ENCODE measurements at places on chromosomes 13 and 19.

GRCh38 chr13:89514534-89515312 lies 1832.8 kb upstream of the MIR17HG start:
- no peak for DNase-seq

GRCh38 chr13:104447348-104447747 lies 1381.1 kb upstream of the SLC10A2 start:
- no peak for DNase-seq

DNA sequence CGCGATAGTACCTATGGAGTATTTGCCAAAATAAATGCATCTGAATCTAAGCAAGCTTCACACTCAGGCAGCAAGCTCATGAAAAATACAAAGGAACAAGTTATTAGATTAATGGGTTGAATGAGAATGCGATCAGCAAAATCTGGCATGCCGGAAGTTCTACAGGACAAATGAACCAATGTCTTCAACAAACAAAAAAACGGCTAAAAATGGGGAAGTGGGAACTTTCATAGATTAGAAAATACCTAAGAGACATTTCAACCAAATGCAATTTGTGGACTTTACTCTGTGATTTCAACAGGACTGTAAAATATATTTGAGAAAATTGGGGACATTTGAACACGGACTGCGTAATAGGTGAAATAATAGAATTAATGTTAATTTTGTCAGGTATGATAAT lies 22.4 kb upstream of the RNASEH2B start:
- DNase-seq = no peak

- no peak for DNase-seq
Measured at GRCh38 chr19:40815223-40815622, 16.2 kb downstream of the EGLN2 start.

- no peak for DNase-seq
Measured at GRCh38 chr13:65416784-65417183, 1813.4 kb downstream of the PCDH9 start.

DNA sequence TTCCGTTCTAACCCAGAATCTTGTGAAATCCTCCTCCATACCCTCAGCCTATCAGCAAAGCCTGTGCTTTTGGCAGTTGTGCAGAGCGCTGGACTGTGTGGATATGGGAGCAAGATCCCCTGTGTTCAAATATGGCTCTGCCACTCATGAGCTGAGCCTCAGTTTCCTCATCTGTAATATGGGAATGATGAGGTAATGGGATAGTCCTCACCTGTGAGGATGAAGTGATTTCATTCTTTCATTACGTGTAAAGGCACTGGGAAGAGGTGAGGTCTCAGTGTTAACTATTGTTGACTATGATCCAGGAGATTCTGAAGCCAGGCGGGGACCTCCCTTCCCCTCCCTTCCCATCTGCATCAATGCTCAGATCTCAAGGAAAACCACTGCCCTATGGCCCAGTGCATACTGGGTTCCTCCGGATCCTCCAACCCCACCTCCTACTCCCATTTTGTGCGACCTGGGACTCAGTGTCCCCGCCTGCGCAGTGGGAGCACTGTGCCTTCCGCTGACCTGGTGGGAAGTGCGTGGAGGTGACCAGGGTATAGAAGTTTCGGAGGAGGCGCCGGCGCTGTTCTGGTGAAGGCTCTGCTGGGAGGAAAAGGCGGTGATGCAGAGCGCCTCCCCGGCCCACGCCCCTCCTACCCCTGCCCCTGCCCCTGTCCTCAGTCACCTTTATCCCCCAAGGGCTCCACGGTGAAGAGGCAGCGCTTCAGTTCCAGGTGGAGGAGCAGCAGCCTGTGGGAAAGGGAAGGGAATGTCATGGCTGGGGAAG lies 5.0 kb downstream of the FUZ start:
- DNase-seq = no peak

- peak; percentile 45 for DNase-seq
Measured at GRCh38 chr13:113209336-113209758, at the start of gene CUL4A. CUL4A (plus strand) TSS chr13:113209613; CDS start chr13:113209628, 15 bp downstream.

DNA sequence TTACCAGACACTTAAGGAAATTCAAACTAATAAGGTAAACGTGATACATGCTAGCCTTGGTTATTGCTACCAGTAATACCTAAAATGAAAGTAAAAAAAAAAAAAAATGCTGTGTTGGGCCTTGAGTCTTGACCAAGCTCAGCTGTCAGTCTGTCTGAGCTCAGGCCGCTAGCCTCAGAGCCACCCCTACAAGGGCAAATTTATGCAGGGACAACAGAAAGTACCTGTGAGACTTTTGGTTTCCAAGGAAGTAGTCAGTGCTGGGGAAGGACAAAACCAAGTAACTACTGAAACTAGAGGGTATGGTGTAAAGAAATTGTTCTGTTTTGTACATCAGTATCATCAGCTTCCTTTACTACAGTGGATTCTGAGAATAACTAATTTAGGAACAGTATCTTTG lies 134.3 kb upstream of the SLITRK5 start:
- DNase-seq = no peak

DNA sequence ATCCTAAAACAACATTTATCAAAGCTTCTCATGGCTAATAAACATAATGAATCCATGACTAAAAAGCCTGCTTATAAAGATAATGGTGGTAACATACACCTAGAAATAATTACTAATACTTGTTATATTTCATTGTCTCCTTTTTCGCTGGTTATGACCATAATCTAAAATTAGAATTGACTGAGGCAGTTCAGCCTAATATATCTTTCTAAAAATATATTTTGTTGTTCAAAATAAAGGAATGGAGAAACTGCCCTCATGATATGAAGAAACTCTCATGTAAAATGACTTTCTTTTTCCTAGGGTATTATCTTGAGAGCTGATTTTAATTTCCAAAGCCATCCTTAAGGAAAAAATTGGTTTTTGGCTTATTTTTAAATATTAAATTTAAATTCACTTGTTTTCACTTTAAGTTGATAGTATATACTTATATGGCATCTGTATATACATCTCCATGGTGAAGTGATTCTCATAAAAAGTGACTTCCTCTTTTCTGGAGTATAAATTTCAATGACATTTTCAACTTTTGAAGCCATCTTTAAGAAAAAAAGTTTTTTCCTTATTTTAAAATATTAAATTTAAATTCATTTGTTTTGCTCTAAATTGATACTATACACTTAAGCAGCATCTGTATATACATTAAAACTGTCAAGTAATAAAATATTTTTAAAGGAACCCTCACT lies 204.6 kb downstream of the VWA8 start:
- no peak for DNase-seq

DNA sequence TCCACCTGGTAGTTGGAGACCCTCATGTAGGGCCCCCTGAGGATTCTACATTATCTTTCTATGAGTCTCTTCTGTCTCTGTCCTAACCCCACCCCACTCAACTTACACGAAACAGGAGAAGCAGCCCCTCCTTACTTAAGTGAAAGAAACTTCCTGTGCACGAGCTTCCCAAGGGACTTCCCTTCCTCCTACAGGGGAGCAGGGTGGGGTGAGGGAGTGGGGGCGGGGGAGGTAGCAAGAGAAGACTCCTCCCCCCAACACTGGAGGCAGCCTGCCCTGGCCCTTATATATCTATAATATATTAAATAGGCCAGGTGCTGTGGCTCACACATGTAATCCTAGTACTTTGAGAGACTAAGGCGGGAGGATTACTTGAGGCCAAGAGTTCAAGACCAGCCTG lies 5.5 kb upstream of the PDE4C start:
- no peak for DNase-seq

GRCh38 chr13:45521297-45521696 lies 56.6 kb downstream of the COG3 start:
- no peak for DNase-seq

DNA sequence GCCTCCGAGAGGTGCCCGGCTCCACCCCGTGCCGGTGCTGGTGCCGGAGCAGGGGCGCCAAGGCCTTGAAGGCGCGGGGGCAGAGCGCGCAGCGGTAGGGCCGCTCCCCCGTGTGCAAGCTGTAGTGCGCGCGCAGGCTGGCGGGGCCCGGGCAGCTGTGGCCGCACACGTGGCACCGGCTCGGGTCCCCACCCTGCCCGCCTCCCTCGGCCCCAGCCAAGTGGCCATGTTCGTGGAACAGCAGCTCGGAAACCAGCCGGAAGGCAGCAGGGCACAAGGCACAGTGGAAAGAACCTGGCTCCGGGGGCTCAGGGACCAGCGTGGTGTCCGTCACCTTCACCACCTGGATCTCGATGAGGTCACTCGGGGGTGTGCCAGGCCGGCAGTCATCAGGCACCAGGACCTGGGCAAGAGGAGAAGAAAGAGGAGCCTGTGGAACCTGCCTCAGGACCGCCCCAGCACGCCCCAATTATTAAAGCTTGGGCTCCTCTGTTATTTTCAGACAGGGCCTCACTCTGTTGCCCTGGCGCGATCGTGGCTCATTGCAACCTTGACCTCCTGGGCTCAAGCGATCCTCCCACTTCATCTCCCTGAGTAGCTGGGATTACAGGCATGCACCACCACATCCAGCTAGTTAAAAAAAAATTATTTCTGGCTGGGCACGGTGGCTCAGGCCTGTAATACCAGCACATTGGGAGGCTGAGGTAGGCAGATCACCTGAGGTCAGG lies 2.0 kb downstream of the ZNF784 start:
- DNase-seq = no peak

- DNase-seq = no peak
Measured at GRCh38 chr13:112887151-112887550, 81.9 kb upstream of the MCF2L start.

GRCh38 chr13:43200736-43201135 lies 177.3 kb downstream of the DNAJC15 start:
- DNase-seq = no peak

DNA sequence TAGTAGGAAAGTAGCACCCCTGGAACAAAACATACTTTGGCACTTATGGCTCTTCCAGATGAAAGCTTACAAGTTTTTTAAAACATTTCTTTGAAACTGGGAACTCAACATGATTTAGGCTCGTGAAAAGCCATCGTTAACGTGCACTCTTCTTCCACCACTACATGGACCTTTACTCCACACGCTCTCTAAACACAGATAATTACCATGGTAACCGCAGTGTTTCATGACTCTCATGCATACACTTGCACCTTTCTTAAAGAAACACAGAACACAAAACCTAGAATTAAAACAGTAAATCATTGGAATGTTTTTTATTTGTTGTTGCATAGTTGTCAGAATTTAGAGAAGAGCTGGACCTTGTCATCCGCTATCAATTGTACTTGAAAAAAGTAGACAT lies 154.3 kb downstream of the FGF9 start:
- DNase-seq = no peak

- DNase-seq = no peak
Measured at GRCh38 chr19:28793391-28794168, 419.4 kb downstream of the UQCRFS1 start.

- no peak for DNase-seq
Measured at GRCh38 chr13:88345171-88345847, 674.1 kb downstream of the SLITRK5 start.

DNA sequence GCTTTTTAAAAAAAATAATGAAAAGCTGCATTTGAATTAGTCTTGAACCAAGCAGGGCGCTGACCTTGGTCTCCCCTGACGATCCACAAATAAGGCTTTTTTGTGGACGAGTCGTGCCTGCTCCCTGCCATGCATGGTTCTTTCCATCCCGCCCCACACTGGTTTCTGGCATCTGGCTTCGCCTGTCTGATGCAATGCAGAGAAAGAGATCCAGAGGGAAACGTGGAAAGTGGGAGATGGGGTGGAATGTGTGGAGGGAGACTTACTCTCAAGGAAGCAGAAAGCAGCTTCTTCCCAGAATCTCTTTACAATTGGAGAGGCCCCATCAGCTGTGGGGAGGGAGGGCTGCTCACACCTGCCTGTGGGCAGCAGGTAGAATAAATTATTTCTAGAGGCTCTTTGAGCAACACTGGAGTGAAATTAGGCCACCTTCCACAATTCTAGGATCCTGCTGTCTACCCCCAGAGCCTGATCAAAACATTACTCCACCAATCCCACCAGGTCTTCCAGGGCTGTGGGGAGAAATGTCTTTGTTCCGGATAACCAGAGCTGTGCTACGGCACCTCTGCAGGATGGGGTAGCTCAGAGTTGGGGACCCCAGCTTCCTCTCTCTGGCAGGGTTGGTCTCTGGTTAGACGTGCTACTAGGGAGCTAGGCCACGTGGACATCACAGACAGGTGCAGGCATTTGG lies 183.5 kb downstream of the UQCRFS1 start:
- no peak for DNase-seq

GRCh38 chr13:44019651-44020050 lies 139.9 kb downstream of the LACC1 start:
- no peak for DNase-seq

DNA sequence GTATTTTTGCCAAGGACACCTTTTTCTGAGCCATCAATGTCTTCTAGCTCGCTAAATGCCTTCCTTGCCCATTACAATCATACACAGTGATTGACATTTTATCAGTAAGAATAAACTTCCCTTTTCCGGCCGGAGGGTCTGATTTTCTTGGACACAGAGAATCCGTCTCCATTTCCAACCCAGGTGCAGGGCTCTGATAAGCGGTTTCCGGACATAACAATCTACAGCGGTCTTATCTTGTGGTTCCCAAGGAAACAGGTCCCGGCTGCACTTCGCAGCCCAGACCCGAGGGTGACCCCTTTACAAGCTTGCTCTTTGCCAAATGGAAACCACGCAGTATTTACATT lies 5.1 kb upstream of the ZNF77 start:
- no peak for DNase-seq

GRCh38 chr19:1699998-1700732 lies 47.8 kb upstream of the TCF3 start:
- no peak for DNase-seq

DNA sequence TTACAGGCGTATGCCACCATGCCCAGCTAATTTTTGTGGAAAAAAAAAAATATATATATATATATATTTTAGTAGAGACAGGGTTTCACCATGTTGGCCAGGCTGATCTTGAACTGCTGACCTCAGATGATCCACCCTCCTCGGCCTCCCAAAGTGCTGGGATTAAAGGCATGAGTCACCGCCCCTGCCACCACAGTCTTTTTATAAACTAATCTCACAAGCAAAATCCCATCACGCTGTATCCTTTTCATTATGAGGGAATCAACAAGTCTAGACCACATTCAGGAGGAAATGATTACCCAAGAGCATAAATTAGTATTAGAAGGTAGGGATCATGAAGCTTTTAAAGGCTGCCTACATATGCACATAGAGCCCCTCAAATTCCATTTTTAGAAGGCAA lies 210.6 kb upstream of the NBEA start:
- no peak for DNase-seq

GRCh38 chr19:46610851-46611770 lies 10.0 kb downstream of the CALM3 start:
- DNase-seq = peak; percentile 83

DNA sequence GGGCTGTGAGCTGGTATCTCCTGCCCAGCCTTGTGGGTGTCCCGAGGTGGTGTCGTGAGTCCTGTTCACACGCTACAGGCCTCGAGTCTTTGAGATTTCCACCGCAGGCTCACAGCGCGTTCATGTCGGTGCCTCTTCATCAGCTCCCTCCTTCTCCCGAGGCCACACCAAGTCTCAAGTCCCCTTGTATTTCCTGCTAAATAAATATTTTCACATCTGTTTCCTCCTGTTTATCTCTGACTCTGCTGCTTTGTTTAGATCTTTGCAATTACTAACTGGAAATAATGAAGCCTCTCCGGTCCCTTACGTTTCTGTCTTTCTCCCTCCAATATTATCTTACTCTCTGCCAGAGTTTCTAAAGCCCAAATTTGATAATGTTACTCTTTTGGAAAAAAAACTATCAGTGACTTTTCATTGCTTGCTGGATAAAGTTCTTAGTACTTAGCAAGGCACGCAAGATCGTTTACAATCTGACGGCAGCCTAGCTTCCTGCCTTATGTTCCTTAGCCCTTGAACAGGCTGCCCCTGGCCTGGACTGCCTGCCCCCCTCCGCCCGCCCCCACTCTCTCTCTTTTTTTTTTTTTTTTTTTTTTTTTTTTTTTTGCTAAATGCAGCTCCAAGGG lies 130.5 kb upstream of the RNF113B start:
- no peak for DNase-seq

GRCh38 chr19:16714702-16715287 lies 4.9 kb upstream of the NWD1 start:
- DNase-seq = peak; percentile 40
